Natural killer cell (primary cell): ENCODE measurements at places on chromosomes 13 and 19. TPM values are rescaled to one million over a fixed set of nuclear protein-coding genes. Genes with fewer than 3 reads are reported as not detected.

- no peaks in the 10 kb centered on the region for H3K27me3 ChIP-seq
- no peak overlapping the region for H3K27ac ChIP-seq
- no peaks in the 10 kb centered on the region for H3K4me1 ChIP-seq
- H3K36me3 ChIP-seq, result no peaks in the 10 kb centered on the region
- H3K4me3 ChIP-seq, result no peak overlapping the region
- DNase-seq, result no peak
Observed at GRCh38 chr19:6250909-6251308, 28.9 kb downstream of the MLLT1 start.

DNA sequence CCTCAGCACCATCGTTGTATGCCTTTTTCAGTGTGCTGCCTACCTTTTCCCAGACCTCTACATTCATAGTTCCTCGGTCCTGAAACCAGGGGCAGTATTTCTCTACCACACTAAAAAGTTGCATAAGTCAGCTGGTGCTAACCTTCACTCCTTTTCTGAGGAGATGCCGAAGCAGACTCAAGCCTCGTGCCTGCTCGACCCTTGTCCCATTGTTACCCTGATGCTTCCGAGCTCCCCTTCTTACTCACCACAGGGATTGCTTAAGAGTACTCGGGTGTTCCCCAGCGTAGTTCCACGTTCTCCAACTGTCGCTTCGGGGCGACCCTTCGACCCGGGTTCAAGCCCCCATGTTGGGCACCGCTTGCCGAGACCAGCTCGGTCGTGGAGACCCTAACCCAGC, 19.0 kb upstream of the IL17D start:
- H3K27ac ChIP-seq, result no peak overlapping the region
- no peak for DNase-seq
- no peaks in the 10 kb centered on the region for H3K36me3 ChIP-seq
- peaks cover 4% of the 10 kb centered on the region for H3K4me1 ChIP-seq
- no peak overlapping the region for H3K4me3 ChIP-seq

Gene KBTBD6
- total RNA-seq, result 1.7 TPM

GRCh38 chr13:73364736-73365135, 305.9 kb downstream of the KLF5 start:
- no peaks in the 10 kb centered on the region for H3K4me1 ChIP-seq
- no peak overlapping the region for H3K27ac ChIP-seq
- no peaks in the 10 kb centered on the region for H3K27me3 ChIP-seq
- no peak for DNase-seq
- no peaks in the 10 kb centered on the region for H3K36me3 ChIP-seq

Gene SRRM5
- 0.75 TPM for total RNA-seq

Gene TGFB1
- 729 TPM for total RNA-seq
